ENCODE measurements at places on chromosomes 11 and 22.

DNA sequence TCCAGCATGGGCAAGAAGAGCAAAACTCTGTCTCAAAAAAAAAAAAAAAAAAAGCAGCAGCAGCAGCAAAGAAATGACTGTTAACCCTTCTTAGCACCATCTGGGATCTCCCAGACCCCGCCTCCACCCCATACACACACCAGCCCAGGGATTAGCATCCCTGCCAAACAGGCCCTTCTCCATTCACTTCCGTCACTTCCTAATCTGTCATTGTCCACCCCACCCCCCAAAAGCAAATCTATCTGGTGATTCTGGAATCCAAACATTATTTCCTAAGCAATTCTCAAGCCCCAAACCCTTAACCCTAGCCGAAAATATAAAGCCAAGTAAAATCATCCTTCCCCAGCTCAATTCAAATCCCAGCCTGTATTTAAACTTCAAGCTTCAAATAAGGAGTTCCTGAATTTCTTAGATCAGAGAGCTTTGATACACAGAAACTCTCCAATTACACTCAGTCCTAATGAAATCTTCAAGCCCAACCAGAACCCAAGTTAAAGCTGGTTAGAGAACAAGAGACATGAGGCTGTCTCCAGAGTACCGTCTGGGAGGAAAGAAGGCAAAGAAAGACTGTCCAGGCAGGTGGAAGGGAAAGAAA lies 6.0 kb upstream of the AHNAK start:
- DNase-seq, result no peak

GRCh38 chr11:44990665-44991064 lies 40.0 kb upstream of the TP53I11 start:
- DNase-seq, result no peak

GRCh38 chr11:67298786-67299185 lies 4.5 kb upstream of the SSH3 start:
- DNase-seq, result no peak

DNA sequence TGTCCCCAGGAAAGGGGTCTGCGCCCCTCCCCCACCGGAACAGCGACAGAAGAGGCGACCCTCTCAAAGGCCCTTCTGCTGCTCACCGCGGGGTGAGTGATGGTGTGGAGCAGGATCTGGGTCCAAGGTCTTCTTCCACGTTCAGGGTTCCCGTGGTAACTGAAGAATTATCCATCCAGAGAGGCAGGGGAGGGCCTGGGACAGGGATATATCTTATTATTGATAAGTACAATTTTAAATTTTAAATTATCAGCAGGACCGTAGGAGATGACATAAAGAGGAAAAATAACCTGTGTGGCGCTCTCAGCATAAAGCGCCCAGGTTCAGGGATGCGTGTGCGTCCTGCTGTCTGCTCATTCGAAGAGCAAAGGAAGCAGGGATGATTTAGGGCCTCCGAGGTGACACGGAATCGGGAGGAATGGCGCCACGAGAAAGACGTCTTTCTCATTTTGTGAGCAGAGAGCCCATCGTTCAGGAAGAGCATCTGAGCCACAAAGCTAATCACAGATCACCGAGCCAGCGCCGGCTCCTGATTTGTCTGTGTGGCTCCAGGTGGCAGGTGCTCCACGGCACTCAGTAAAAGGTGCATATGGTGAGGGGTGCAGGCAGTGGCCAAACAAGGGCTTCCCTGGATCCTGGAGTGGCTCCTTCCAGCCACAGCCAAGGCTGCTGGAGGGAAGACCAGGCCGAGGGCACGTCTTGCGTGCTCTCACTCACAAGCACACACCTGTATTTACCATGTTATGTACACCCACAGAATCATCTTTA lies 19.3 kb downstream of the KRTAP5-5 start:
- DNase-seq, result no peak

DNA sequence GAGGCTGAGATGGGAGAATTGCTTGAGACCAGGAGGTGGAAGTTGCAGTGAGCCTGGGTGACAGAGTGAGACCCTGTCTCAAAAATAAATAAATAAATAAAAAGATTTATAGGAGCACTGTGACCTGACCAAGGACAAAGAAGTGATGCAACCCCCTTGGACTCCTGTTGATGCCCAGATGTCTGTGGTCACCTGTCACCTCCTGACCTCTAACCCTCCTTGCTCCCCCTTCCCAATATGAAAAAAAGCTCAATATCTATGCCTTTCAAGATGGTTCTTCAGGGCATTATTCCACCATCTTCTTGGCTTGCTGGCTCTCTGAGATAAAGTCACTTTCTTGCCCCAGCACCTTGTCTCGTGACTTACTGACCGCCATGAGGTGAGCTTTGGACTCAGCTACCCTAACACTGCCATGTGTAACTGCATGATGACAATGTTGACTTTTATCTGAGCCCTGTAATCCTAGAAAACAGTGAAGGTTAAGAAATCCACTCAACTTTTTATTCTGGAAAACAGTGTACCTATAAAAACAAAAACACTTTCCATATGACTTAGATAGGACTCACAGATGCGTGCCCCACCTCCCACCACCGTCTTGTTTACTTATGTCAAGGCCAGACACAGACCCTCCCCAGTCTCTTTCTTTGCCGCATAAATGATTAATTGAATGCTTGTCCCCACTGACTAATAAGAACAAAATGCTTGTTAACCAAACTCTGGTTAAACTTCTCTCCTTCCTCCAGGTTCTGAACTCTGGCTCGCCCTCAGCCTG lies 360.5 kb downstream of the BUD13 start:
- no peak for DNase-seq

GRCh38 chr11:105767931-105768330 lies 158.1 kb downstream of the GRIA4 start:
- DNase-seq, result no peak

GRCh38 chr11:132072044-132072857 lies 701.8 kb downstream of the NTM start:
- no peak for DNase-seq

DNA sequence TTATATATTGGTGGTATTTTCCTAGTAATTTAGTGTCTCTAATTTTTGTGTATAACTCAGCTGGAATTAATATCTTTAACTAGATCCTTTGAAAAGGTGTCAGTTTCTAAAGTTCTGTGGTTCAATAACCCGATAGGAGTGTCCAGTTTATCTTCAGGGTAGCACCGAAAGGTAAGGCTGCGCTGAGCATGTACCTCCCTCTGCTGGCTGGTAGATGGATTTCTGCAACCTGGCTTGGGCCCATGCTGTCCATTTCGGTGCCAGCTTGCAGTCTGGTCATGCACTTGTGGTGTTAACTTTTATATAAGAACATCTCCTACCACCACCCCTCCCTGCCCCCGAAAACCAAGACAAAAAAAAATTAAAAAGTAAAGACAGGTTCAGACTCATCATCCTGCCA lies 24.7 kb downstream of the EXT2 start:
- no peak for DNase-seq

GRCh38 chr11:46252373-46252914 lies 25.0 kb upstream of the CREB3L1 start:
- no peak for DNase-seq

GRCh38 chr11:120160436-120160835 lies 22.5 kb upstream of the TRIM29 start:
- no peak for DNase-seq

DNA sequence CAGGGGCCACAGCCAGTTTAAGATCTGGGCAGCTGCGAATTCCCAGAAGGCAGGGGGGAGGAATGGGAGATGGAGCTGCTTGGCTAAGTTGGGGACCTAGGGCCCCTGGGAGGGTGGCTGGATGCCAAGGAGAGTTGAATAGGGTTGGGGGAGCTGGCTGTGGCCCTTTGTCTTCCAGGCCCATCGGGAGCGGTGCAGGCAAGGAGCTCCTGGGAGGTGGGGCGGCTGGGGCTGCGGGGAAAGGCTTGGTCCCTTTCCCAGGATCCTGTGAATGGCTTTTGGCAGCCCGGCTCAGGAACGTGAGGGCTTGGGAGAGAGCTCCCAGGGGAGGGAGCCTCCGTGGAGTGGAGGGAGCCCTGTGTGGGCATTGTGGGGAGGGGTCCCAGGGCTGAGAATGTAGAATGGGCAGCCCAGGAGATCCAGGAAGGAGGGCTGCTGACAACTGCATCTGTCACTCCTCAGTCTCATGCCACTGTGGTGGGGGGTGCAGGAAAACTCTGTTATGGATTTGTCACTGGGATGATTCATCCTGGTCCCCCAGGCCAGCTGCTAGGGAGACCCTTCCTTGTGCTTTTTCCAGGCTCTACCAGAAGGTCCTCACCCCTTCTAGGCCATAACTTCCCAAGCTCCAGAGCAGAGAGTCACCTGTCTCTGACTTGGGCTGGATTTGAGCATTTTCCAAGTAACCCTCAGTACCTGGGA lies 6.0 kb downstream of the FREY1 start:
- DNase-seq, result no peak

GRCh38 chr11:534396-535209 lies 773 bp downstream of the HRAS start:
- DNase-seq, result peak; percentile 8

- no peak for DNase-seq
These were observed 333.4 kb upstream of the B3GAT1 start for GRCh38 chr11:134745456-134745855.

GRCh38 chr22:44291674-44292360 lies 20.9 kb downstream of the SHISAL1 start:
- DNase-seq, result no peak

DNA sequence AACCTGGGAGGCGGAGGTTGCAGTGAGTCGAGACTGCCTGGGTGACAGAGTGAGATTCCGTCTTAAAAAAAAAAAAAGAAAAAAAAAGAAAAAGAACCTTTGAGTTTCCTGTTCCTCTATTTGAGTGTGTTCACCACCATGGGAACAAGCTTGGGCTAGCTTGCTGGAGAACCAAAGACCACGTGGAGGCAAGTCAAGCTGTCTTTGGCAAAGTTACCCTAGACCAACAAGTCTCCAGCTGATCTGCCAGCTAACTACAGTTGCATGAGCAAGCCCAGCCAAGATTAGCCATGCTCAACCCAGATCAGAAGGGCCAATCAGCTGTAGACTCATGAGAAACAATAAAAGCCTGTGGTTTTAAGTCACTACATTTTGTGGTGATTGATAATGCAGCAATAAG lies 29.7 kb downstream of the SLN start:
- DNase-seq, result no peak

- DNase-seq, result no peak
These were observed 993 bp upstream of the SFI1 start for GRCh38 chr22:31495343-31495742.

DNA sequence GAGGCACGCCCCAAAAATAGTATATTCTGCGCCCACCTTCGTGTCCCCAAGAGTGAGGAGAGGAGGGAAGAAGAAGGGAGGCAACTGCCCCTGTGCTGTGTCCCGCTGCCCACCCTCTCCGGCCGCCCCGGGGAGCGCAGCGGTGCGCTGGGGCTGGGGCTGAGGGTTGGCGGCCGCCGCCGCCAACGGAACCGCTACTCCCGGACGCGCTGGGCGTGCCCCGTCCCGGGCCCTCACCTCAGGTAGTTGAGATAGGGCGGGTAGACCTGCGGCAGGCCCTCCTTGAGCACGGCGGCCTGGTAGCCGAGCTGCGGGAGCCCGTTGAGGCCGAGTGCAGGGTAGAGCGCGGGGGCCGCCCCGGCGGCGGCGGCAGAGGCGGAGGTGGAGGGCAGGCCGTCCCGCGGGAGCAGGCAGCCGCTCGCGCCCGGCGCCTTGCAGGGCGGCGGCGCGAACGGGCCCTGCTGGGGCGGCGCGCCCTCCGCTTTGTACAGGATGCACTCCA lies 2.4 kb downstream of the PGR start:
- DNase-seq, result no peak

- no peak for DNase-seq
These were observed 1.7 kb upstream of the LDHA start for GRCh38 chr11:18392434-18393321.

GRCh38 chr11:45606514-45607281 lies 58.7 kb downstream of the CHST1 start:
- DNase-seq, result no peak

GRCh38 chr11:71300187-71300586 lies 47.8 kb upstream of the SHANK2 start:
- DNase-seq, result no peak

- no peak for DNase-seq
These were observed 130.5 kb downstream of the LARGE1 start for GRCh38 chr22:33789690-33790253.

- DNase-seq, result no peak
These were observed 333.0 kb downstream of the DDX10 start for GRCh38 chr11:108997826-108998225.

DNA sequence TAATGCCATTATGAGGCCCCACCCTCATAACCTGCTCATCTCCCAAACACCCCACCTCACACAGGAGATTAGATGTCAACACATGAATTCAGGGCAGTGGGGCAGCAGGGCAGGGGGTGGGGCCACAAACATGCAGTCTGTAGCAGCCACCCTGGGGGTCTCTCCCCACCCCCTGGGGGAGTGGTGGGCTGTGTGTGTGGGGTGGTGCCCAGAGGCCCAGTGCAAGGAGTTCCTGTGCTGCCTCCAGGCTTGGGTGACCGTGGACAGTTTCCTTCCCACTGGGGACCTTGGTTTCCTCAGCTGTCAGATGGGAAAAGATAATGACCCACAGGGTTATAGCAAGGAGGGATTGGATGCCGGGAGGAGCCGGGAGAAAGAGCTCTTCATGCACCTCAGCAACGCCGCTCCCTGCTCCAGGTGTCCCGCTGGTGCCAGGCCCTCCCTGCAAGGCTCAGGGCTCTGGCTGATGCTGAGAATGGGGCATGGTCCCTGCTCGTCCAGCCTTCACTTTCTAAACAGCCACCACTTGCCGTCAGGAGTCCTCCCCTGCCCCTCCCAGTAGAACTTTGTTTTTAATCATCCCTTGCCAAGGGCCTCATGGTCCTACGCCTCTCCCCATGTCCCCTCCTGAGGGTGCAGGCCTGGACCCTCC lies 2.0 kb upstream of the MRGPRF start:
- no peak for DNase-seq

DNA sequence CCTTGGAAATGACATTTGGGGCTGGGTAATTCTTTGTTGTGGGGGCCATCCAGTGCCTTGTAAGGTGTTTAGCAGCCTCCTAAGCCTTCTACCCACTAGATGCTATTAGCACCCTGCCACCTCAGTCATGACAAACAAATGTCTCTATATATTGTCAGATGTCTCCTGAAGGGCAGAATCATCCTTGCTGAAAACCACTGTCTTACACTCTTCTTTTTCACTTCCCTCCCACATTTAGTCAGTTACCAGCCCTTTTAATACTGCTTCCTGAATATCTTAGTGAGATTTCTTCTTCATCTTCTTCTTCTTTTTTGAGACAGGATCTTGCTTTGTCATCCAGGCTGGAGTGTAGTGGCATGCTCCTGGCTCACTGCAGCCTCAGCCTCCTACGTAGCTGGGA lies 33.1 kb downstream of the TNRC6B start:
- DNase-seq, result no peak

GRCh38 chr11:13127161-13127560 lies 118.0 kb downstream of the RASSF10 start:
- DNase-seq, result no peak

Data from activated effector memory CD4-positive, alpha-beta T cell treated with Interleukin-2 at 50 U/mL for 16 hours (primary cell).